Suppressor macrophage (primary cell): ENCODE measurements at places on chromosomes 6 and 20.
A peak's percentile ranks its signal among the peaks of the same experiment; 100 is the strongest.

- no peak for DNase-seq
These were observed 37.5 kb downstream of the ELMO2 start for GRCh38 chr20:46368902-46369268.

DNA sequence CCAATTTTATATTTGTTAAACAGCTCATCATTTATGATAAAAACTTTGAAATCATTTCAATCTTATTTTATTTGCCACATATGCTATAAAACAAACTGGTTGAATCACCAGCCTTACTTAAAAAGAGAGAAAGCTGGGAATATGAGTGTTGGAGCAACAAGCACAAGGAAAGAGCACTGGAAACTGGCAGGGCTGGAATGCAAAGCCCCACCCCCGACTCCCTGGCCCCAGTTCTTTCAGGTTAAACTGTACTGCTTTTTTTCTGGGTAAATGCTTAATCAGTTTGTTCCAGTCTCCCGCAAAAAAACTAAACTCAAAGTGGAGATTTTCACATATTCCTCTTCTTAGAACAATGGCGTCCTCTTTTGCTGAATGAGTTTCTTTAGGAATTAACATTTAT is 433.8 kb upstream of the NOX3 start:
- no peak for DNase-seq

GRCh38 chr6:115058414-115059211 is 715.8 kb upstream of the HS3ST5 start:
- DNase-seq = no peak

DNA sequence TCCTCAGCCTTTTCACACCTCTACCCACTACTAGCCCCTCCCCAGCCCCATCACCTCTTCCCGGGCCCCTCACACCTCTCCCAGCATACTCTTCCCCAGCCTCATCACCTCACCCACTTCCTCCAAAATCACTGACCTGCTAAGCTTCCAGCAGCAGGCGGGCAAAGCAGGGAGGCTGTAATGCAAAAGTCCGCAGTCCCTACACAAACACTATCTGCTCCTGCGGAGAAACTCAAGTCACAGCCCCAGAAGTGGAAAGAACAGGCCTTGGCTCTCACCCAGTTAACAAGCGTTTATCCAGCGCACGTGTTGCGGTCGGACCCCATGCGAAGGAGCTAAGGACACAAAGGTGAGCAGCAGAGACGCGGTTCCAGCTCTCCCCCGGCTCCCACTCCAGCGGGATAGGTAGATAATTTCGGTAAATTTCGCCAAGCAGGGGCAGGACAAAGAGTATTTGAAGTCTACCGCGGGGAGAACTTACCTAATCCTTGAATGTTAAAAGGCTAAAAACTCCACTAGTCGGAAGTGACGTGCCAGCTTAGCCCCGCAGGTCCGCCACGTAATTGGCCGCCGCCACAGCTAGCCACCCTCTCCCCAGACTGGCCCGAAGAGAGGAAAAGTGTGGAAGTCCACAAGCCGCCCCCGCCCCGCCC is 728 bp upstream of the TRIM39 start:
- DNase-seq = peak; percentile 11

DNA sequence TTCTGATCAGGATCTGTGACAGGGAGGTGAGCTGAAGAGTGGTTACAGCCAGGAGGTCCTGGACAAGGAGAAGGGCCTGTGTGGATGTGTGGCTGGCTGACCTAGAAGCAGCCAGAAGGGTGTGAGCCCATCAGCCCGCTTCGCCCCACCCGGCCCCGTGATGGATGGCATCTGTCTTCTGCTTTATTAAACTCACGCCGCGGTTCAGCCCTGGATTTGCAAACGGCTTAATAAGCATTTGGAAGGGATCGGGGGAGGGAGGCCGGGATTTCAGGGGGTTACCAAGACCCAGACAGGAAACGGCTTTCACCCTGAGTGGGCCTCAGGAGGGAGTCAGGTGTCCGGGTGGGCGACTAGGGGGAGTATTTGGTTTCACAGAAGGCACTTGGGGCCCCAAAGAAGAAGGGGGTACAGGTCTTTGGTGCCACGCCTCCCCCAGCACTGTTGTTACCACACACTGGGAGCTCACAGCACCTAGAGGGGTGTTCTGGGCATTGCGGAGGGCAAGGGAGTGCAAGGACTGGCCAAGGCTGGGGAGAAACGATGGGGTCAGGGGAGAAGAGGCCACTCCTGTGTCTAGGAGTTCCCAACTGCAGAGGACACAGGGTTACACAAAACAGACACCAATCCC is 53.8 kb upstream of the FOXP4 start:
- DNase-seq = no peak

DNA sequence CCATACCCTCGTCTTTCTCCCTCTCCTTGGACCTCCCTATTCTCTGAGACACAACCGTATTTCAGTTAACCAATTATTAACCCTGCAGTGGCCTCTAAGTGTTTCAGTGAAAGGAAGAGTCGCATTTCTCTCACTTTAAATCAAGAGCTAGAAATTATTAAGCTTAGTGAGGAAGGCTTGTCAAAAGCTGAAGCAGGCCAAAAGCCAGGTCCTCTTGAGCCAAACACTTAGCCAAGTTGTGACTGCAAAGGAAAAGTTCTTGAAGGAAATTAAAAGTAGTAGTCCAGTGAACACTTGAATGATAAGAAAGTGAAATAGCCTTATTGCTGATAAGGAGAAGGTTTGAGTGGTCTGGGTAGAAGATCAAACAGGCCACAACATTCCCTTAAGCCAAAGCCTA is 58.3 kb downstream of the SNX9 start:
- no peak for DNase-seq

- no peak for DNase-seq
These were observed 296.7 kb downstream of the ZFAND3 start for GRCh38 chr6:38116248-38116647.
